ENCODE measurements at places on chromosomes 6 and 20.

GRCh38 chr6:114739656-114740055 is 396.8 kb upstream of the HS3ST5 start:
- no peak for DNase-seq

- DNase-seq, result no peak
Measured at GRCh38 chr6:140009286-140009685, 634.8 kb upstream of the CITED2 start.

GRCh38 chr20:6665621-6666355 is 101.7 kb upstream of the BMP2 start:
- DNase-seq, result no peak

DNA sequence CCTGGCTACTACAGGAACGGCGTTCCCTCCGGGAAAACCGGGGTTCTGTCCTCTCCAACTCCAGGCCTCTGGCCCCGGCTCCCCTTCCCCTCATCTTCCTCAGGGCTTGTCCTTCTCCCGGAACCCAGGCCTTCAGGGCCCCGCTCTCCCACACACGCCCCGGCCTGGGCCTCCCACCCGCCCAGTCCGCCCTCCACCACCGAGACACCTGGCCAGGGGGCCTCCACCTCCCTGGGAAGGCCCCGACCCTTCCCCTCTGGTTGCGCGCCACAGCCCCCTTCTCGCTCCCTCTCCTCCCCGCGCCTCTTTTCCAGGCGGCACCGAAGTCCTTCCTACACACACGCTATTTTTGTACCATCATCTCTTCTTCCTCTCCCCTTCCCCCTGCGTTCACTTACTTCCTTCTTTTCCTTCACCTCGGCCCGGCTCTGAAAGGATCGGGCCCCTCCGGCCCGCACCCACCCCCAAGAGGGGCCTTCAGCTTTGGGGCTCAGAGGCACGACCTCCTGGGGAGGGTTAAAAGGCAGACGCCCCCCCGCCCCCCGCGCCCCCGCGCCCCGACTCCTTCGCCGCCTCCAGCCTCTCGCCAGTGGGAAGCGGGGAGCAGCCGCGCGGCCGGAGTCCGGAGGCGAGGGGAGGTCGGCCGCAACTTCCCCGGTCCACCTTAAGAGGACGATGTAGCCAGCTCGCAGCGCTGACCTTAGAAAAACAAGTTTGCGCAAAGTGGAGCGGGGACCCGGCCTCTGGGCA is 1.3 kb upstream of the SIRPA start:
- DNase-seq, result no peak

GRCh38 chr6:32371229-32371628 is 474 bp downstream of the TSBP1 start:
- DNase-seq, result no peak

- no peak for DNase-seq
Measured at GRCh38 chr20:49835031-49835430, 22.4 kb downstream of the SLC9A8 start.

GRCh38 chr6:117463762-117464665 is 18.5 kb upstream of the DCBLD1 start:
- no peak for DNase-seq

GRCh38 chr20:50267041-50267865 is 76.6 kb downstream of the CEBPB start:
- DNase-seq, result no peak

- no peak for DNase-seq
Measured at GRCh38 chr20:58598211-58599015, 52.7 kb upstream of the STX16 start.

GRCh38 chr6:10406556-10406955 is 8.3 kb downstream of the TFAP2A start:
- DNase-seq, result no peak

DNA sequence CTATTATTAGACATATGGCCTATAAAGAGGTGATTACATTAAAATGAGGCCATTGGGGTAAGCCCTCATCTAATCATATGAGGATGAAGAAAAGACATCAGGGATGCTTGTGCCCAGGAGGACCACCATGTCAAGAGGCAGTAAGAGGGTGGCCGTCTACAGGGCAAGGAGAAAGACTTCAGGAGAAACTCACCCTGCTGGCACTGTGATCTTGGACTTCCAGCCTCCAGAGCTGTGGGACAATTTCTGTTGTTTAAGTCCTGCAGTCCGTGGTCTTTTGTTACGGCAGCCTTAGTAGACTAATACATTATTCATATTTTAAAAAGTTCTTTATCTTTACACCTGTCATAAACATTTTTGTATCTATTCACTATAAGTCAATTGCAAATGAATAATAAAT is 290.0 kb downstream of the PRL start:
- DNase-seq, result no peak

DNA sequence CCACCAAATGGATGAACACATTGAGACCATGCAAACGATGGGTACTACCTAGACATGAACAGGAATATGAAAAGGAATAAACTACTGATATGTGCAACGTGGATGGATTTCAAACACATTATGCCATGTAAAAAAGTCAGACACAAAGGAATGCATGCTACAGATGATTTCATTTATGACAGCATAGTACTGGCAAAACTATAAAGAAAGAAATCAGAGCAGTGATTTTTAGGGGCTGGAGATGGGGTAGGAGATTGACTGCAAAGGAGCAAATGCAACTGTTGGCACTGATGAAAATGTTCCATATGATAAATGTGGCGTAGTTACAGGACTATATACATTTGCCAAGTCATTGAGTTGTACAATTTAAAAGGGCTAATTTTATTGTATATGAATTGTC is 13.4 kb upstream of the COL12A1 start:
- no peak for DNase-seq

DNA sequence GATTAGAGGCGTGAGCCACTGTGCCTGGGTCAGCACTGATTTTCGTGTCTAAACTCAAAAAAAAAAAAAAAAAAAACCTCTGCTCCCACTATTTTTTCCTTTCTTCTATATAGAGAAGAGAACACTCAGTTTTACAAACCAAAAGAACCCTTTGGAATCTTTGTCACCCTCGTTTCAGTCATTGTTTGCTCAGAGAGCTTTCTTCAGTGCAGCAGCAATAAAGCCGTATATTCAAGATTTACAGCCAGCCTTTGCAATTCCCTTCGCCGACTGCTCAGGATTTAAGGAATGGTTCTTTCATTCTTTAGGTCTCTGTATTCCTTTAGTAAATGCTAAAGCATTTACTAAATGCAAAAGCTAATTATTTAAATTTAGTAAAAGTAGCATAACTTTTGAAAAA is 20.1 kb downstream of the RIOK1 start:
- no peak for DNase-seq

GRCh38 chr6:117264692-117265409 is 507 bp upstream of the VGLL2 start:
- DNase-seq, result no peak

DNA sequence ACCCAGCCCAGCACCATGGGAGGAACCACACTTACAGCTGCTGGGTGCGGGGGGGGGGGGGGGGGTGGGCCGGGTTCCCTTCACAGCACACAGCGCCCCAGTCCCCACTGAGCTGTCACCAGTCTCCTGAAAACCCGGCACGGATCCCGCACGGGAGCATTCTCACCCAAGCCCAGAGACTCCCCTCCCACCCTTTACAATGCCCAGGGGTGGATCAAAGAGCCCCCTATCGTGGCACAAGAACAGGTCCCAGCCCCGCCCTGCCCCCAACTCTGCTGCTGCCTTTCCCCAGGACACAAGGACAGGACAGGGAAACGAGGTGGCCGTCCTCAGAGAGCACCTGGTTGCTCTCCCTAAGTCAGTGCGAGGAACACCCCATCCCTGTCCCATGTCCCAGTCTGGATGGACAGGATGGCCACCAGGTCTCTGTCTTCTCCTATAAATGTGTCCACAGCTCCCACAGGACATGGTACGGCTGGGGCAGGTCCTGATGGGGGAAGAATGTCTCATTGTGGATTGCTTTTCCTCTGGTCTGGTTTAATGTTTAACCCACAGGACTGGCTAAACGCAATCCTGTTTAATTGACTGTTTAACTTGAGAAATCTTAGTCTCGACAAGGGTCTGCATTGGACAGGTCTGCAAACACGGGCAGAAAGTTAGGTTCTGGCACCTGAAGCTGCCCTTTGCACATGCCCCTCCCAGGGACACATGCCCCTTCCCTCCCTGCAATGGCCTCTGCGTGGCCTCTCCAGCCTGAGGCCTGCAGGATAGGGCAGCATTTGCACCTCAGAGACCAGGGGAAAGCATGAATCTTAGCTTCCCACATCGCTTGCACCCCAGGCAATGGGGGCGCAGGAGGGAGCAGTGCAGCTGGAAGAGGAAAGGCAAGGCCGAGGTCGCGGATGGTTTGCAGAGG is 45.3 kb downstream of the DACT2 start:
- no peak for DNase-seq

DNA sequence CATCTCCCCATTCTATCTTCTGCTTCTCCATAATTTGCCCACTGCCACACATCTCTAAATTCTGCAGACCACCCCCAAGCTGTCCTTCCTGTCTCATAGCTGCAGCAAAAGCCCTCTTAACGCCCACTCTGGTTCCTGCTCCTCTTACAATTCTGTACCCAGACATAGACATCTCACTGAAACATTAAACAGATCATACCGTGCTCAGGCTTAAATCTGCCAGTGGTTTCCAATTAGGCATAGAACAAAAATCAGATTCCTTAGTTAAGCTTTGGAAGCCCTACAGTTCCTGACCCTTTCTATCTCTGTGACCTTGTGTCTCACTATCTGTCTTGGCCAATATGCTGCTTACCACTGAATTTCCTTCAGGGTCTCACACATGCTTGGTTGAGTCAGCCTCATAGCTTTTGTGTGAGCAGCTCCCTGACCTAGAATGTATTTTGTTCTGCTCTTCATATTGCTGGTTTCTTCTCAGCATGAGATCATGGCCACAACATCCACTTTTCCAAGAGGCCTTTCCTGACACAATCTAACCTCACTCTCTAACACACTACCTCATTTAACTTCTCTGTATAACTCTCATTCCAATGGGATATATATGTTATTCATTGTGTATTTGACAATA is 749.7 kb downstream of the MAFB start:
- DNase-seq, result no peak

DNA sequence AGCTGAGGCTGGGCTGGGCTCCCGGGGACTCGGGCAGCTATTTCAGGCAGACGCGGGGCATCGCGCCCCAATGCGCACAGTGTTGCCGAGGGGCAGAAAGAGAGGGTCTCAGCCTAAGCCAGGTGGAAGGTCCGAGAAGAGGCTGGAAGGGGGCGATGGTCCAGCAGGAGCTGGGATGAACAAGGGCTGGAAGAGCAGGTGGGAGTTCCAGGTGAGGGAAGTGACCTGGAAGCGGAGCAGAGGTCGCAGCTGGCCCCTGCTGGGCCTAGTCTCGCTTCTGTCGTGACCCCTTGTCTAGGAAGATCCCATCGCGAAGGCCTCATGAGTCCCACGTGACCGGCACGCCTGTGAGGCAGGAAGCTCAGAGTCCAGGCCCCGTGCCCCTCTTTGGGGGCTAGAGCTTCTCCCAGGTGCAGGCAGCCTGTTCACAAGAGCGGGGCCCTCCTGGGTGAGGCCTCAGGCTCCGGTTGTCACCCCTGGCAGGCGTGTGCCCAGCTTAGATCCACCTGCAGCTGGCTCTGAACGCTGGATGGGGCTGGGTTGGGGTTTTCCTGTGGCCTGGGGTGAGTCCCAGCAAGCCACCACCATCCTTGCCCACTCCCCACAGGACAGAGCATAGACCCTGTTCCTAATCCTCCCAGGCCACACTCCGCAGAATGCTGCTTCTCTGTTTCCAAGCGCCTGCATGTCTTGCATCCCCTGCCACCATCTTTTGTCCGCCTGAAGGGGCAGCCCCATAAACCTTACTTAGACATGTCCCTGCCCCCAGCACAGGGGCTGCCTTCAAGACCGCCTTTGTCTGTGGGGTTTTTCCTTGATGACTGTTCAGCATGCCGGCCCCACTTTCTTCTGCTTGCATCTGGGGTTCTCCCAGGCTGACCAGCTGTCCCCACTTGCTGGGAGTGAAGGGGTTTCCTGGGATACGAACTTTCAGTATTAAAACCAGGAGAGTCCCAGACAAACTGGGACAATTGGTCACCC is 15.1 kb downstream of the SLC22A3 start:
- no peak for DNase-seq

DNA sequence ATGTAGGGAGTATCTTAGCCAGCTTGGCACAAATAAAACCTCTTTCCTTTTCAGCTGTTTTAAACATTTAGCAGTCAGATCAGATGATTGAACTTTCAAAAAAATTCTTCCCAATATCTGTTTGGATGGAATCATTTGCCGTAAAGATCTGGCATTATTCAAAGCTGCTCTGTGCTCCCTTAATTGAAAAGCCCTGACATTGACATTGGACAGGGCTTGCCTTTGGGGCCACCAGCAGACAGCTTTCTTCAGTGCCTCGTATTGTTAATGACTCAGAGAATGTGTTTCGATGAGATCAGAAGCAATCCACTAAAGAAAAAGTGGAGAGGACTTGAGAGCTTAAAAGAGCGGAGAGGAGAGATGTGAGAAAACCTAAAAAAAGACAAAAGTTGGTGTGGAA is 343.5 kb downstream of the NRN1 start:
- DNase-seq, result no peak

DNA sequence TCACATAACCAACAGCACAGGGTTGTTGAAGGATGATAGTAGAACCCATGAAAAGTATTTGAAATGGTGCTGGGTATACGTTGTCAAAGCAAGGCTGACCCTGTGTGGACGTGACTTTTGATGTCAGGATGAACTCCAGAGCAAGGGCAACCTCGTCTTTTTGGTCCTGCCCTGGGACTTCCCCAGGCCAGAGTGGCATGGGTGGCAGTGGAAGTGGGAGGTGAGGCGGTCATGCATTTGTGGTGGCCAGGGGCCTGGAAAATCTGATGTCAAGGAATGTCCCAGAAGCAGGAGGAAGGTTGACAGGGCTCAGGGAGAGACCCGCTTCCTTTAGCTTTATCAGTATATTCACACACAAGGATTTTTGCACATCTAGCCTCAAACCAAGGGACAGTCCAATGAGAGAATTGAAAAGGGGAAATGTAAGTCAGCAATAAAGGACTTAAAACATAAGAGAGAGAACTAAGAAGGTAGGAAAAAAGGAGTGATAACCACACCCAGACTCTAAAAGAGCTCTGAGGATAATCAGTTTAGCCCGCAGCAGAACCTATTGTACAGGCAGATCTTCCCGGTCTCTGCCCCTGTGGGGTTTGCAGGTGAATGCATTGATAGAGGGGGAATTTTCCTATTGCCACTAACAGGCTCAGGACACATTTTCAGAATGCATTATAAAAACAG is 98.8 kb upstream of the HDGFL1 start:
- no peak for DNase-seq

DNA sequence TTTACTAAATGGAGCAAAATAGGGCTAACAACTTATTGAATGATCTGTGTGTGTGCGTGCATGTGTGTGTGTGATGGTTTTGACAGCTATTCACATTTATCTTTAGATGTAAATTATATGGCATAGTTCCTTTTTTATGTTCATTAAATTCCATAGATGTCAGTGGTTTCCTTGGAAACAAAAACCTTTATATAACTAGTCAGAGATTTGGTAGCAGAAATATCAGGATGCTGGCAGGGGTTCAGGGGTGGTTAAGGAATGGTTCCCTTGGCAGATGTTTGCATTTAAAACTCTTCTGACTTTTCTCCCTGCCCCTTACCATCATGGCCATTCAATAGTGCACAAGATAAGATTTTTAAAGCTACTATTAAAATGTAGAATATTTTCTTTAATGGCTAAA is 256.6 kb downstream of the PLCB1 start:
- DNase-seq, result no peak

All from stimulated activated CD4-positive, alpha-beta T cell treated with anti-CD3 and anti-CD28 coated beads, TNF-alpha, amount 100 ng/mL, for 4 hours (primary cell).